ENCODE measurements at places on chromosomes 4 and X.

DNA sequence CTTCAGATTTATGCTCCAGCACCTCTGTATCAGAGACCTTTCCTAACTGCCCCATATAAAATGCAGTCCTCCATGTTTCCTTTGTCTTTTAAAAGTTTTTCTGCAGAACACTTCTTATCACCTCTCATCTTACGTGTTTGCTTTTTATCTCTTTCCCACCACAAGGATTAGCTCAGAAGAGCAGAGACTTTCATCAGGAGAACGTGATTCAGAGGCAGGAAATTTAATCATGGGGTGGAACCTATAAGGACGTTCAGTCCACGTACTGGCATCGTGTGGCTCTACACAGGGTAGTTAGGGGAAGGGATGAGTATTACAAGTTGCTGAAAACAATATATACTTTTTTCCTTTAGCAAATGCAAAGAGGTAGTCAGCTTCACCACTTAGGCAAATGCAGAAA, 98.7 kb downstream of the SORBS2 start:
- DNase-seq, result no peak
- peaks cover 21% of the 10 kb centered on the region for H3K27me3 ChIP-seq
- H3K4me1 ChIP-seq, result no peaks in the 10 kb centered on the region
- H3K4me3 ChIP-seq, result no peak overlapping the region
- H3K27ac ChIP-seq, result no peak overlapping the region

- no peaks in the 10 kb centered on the region for H3K4me1 ChIP-seq
- no peaks in the 10 kb centered on the region for H3K36me3 ChIP-seq
- no peaks in the 10 kb centered on the region for H3K27me3 ChIP-seq
- H3K4me3 ChIP-seq, result no peak overlapping the region
- no peak for DNase-seq
These were observed 236.2 kb downstream of the EVC2 start for GRCh38 chr4:5472160-5472591.

GRCh38 chrX:136227948-136228838, 23.0 kb downstream of the MAP7D3 start:
- peak overlapping the region; percentile 47 for H3K4me3 ChIP-seq
- H3K36me3 ChIP-seq, result peaks cover 4% of the 10 kb centered on the region
- H3K27me3 ChIP-seq, result peaks cover 3% of the 10 kb centered on the region

- H3K4me1 ChIP-seq, result peaks cover 10% of the 10 kb centered on the region
- H3K4me3 ChIP-seq, result peak overlapping the region; percentile 94
- no peaks in the 10 kb centered on the region for H3K36me3 ChIP-seq
- DNase-seq, result no peak
- H3K27ac ChIP-seq, result no peak overlapping the region
- H3K27me3 ChIP-seq, result no peaks in the 10 kb centered on the region
These were observed 473 bp upstream of the USP51 start for GRCh38 chrX:55490121-55490520.

- H3K27ac ChIP-seq, result no peak overlapping the region
- DNase-seq, result no peak
- H3K4me3 ChIP-seq, result no peak overlapping the region
- no peaks in the 10 kb centered on the region for H3K36me3 ChIP-seq
- H3K4me1 ChIP-seq, result no peaks in the 10 kb centered on the region
These were observed 106.8 kb downstream of the STK32B start for GRCh38 chr4:5157791-5158770.

GRCh38 chr4:186676531-186677161, 47.0 kb downstream of the FAT1 start:
- H3K4me3 ChIP-seq, result no peak overlapping the region
- H3K27me3 ChIP-seq, result no peaks in the 10 kb centered on the region
- H3K27ac ChIP-seq, result no peak overlapping the region
- no peaks in the 10 kb centered on the region for H3K36me3 ChIP-seq
- H3K4me1 ChIP-seq, result no peaks in the 10 kb centered on the region

- H3K27ac ChIP-seq, result no peak overlapping the region
- peaks cover 25% of the 10 kb centered on the region for H3K36me3 ChIP-seq
- H3K27me3 ChIP-seq, result no peaks in the 10 kb centered on the region
- peaks cover 20% of the 10 kb centered on the region for H3K4me1 ChIP-seq
- no peak for DNase-seq
These were observed 4.2 kb downstream of the UFSP2 start for GRCh38 chr4:185421366-185422124.

DNA sequence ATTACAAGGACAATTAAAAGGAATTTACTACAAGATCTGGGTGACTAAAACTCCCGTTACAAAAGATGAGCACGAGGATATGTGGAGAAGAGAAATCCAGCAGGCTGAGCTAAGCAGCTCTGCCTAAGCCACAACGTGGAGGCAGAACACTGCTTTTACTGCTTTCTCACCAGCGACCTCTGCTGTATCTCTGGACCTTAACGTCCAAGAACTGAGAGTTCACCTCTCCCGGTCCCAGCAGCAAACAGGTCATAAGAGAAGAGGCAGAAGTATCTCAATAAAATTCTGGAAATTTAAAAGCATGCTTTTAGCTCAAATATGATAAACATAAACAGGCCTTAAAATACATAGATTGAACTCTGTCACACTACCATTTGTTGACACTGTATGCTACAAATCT, 81.0 kb downstream of the ADGRA3 start:
- H3K36me3 ChIP-seq, result no peaks in the 10 kb centered on the region
- DNase-seq, result no peak
- no peak overlapping the region for H3K4me3 ChIP-seq

GRCh38 chrX:154734061-154734781, 16.7 kb downstream of the GAB3 start:
- peaks cover 96% of the 10 kb centered on the region for H3K4me1 ChIP-seq
- H3K27me3 ChIP-seq, result no peaks in the 10 kb centered on the region
- H3K36me3 ChIP-seq, result peaks cover 10% of the 10 kb centered on the region
- DNase-seq, result peak; percentile 76
- H3K27ac ChIP-seq, result peak overlapping the region; percentile 95

GRCh38 chr4:167424341-167425256, 190.3 kb upstream of the SPOCK3 start:
- H3K27ac ChIP-seq, result no peak overlapping the region
- H3K36me3 ChIP-seq, result no peaks in the 10 kb centered on the region
- no peak overlapping the region for H3K4me3 ChIP-seq
- no peak for DNase-seq
- no peaks in the 10 kb centered on the region for H3K4me1 ChIP-seq
- H3K27me3 ChIP-seq, result no peaks in the 10 kb centered on the region

- H3K4me1 ChIP-seq, result no peaks in the 10 kb centered on the region
- H3K27ac ChIP-seq, result no peak overlapping the region
- no peak for DNase-seq
- no peaks in the 10 kb centered on the region for H3K36me3 ChIP-seq
- peaks cover 35% of the 10 kb centered on the region for H3K27me3 ChIP-seq
These were observed 27.9 kb downstream of the PROM1 start for GRCh38 chr4:16055873-16056272.

GRCh38 chr4:87342872-87343271, 20.2 kb upstream of the HSD17B13 start:
- peaks cover 22% of the 10 kb centered on the region for H3K36me3 ChIP-seq
- H3K27ac ChIP-seq, result no peak overlapping the region
- no peaks in the 10 kb centered on the region for H3K27me3 ChIP-seq
- no peaks in the 10 kb centered on the region for H3K4me1 ChIP-seq

- no peak overlapping the region for H3K27ac ChIP-seq
- no peak for DNase-seq
- H3K4me3 ChIP-seq, result no peak overlapping the region
- H3K27me3 ChIP-seq, result peaks cover 10% of the 10 kb centered on the region
- no peaks in the 10 kb centered on the region for H3K36me3 ChIP-seq
- H3K4me1 ChIP-seq, result no peaks in the 10 kb centered on the region
These were observed 144.6 kb downstream of the AMELX start for GRCh38 chrX:11437642-11438379.

GRCh38 chr4:83221897-83222441, 62.6 kb downstream of the COQ2 start:
- no peaks in the 10 kb centered on the region for H3K36me3 ChIP-seq
- DNase-seq, result no peak
- no peaks in the 10 kb centered on the region for H3K27me3 ChIP-seq
- no peak overlapping the region for H3K4me3 ChIP-seq
- peaks cover 55% of the 10 kb centered on the region for H3K4me1 ChIP-seq

DNA sequence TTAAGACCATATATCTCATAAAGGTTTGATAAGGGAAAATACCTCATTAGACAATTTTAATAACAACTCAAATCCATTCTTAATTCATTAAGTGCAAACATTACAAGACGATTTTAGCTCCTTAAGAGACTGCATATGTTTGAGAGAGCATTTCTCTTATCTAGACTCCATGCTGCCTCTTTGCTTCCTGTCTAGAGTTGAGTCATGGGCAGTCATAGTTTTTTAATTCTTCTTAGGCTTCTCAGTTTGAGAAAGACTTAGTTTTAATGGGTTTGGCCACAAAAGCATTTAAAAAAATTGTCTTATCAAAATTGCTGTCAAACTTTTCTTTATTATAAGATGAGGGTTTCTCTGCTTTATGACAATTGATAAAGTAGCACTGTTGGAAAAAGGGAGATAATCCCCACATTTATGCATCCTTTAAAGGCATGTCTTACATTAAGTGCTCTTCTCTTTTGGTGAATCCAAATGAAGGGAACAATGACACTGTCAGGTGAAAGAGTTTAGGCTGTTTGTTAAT, 713.4 kb downstream of the PCDH18 start:
- H3K27ac ChIP-seq, result no peak overlapping the region
- H3K4me3 ChIP-seq, result no peak overlapping the region
- no peaks in the 10 kb centered on the region for H3K36me3 ChIP-seq
- H3K4me1 ChIP-seq, result no peaks in the 10 kb centered on the region
- H3K27me3 ChIP-seq, result no peaks in the 10 kb centered on the region
- no peak for DNase-seq

- H3K4me3 ChIP-seq, result peak overlapping the region; percentile 84
- DNase-seq, result no peak
- peak overlapping the region; percentile 86 for H3K27ac ChIP-seq
These were observed 12.5 kb downstream of the SH2D1A start for GRCh38 chrX:124358800-124359383.

DNA sequence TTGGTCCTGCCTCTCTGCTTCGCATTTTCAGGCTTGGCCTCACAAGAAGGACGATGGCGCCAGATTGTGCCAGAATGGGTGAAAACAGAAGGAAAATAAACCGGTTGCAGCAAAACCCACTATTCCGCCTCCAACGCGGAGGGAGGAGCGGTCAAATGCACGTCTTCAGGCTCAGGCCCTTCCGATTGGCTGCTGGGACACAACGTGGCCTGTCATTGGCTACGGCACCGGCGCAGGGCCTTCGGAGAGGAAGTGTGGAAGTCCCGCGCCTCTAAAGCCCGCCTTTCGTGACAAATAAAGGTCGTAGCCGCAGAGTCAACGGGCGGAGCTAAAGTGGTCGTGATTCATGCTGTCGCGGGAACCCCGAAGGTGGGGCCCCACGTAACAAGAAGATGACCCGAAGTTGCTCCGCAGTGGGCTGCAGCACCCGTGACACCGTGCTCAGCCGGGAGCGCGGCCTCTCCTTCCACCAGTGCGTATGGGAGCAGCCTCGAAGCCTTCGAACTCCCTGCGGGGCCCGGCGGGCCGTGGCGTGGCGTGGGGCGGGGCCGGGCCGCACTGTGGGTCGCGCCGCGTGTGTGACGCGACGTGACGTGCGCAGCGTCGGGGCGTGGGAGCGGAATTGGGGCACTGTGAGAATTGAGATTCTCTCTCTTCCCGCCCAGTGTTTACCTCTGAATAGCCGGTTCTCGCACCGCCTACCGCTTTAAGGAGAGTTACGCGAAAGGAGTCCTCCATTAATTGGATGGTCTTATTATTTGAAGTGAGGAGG, at the start of gene THAP9:
Gene THAP9, plus strand, starts transcription at position 325 of the 772 bp plus-strand sequence. Its CDS starts 68 bp downstream, at position 393.
- H3K4me1 ChIP-seq, result peaks cover 25% of the 10 kb centered on the region
- peak; percentile 99 for DNase-seq
- H3K27me3 ChIP-seq, result no peaks in the 10 kb centered on the region
- H3K4me3 ChIP-seq, result no peak within 1 kb of the TSS
- H3K27ac ChIP-seq, result no peak within 1 kb of the TSS

GRCh38 chr4:122997463-122998101, 75.2 kb upstream of the NUDT6 start:
- peaks cover 7% of the 10 kb centered on the region for H3K36me3 ChIP-seq
- no peaks in the 10 kb centered on the region for H3K27me3 ChIP-seq
- DNase-seq, result no peak
- peaks cover 11% of the 10 kb centered on the region for H3K4me1 ChIP-seq
- H3K27ac ChIP-seq, result no peak overlapping the region

GRCh38 chrX:72316408-72317110, 10.8 kb upstream of the CITED1 start:
- no peak overlapping the region for H3K4me3 ChIP-seq
- H3K4me1 ChIP-seq, result no peaks in the 10 kb centered on the region
- H3K36me3 ChIP-seq, result no peaks in the 10 kb centered on the region
- DNase-seq, result no peak

GRCh38 chr4:39043861-39044363, 11.7 kb upstream of the TMEM156 start:
- H3K27me3 ChIP-seq, result no peaks in the 10 kb centered on the region
- peak overlapping the region; percentile 86 for H3K27ac ChIP-seq
- H3K4me1 ChIP-seq, result peaks cover 45% of the 10 kb centered on the region
- no peak for DNase-seq

- no peaks in the 10 kb centered on the region for H3K27me3 ChIP-seq
- DNase-seq, result no peak
- no peaks in the 10 kb centered on the region for H3K4me1 ChIP-seq
- H3K27ac ChIP-seq, result no peak overlapping the region
- H3K4me3 ChIP-seq, result no peak overlapping the region
- H3K36me3 ChIP-seq, result no peaks in the 10 kb centered on the region
These were observed 185.0 kb upstream of the GLRA2 start for GRCh38 chrX:14344172-14344940.

DNA sequence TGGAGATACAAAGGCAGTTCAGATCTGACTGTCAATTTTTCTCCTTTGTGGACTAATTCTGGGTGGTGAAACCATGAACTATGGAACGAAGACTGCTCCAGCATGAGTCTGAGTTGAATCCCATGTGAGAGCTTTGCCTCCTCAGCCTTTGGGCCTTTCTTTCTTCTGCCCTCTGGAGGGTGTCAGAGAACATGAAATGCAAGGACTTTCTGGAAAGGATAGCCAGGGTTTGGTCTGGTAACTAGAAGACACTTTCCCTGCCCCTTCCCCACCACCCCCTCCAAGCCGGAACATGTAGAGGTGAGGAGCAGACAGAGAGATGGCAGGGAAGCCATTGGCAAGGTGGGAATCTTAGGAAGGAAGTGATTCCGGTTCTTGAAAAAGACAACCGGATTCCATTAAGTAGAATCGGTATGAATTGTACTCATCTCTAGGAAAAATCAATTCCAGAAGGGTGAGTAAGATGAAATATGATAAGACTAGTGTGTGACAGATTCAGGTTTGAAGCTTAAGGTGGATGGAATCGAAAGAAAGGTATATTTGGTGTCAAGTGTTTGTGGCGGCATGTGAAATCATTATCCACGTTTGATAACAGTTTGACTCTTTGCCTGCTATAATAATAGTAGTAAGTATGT, 19.0 kb downstream of the FHL1 start:
- no peak overlapping the region for H3K4me3 ChIP-seq
- no peaks in the 10 kb centered on the region for H3K27me3 ChIP-seq
- H3K36me3 ChIP-seq, result no peaks in the 10 kb centered on the region
- DNase-seq, result no peak
- no peaks in the 10 kb centered on the region for H3K4me1 ChIP-seq
- no peak overlapping the region for H3K27ac ChIP-seq

- peaks cover 25% of the 10 kb centered on the region for H3K4me1 ChIP-seq
- H3K27me3 ChIP-seq, result no peaks in the 10 kb centered on the region
- peak overlapping the region; percentile 40 for H3K4me3 ChIP-seq
- no peak for DNase-seq
- no peaks in the 10 kb centered on the region for H3K36me3 ChIP-seq
- H3K27ac ChIP-seq, result peak overlapping the region; percentile 34
These were observed 3.1 kb downstream of the BLOC1S4 start for GRCh38 chr4:6718932-6719610.

GRCh38 chrX:9369802-9370291, 95.0 kb upstream of the TBL1X start:
- H3K4me1 ChIP-seq, result peaks cover 32% of the 10 kb centered on the region
- H3K4me3 ChIP-seq, result peak overlapping the region; percentile 75
- peak; percentile 69 for DNase-seq
- H3K27ac ChIP-seq, result peak overlapping the region; percentile 95
